Astrocyte of the cerebellum (primary cell): ENCODE measurements at places on chromosomes 5 and 9.

- no peak for DNase-seq
Observed at GRCh38 chr5:88722546-88723073, 160.4 kb downstream of the MEF2C start.

DNA sequence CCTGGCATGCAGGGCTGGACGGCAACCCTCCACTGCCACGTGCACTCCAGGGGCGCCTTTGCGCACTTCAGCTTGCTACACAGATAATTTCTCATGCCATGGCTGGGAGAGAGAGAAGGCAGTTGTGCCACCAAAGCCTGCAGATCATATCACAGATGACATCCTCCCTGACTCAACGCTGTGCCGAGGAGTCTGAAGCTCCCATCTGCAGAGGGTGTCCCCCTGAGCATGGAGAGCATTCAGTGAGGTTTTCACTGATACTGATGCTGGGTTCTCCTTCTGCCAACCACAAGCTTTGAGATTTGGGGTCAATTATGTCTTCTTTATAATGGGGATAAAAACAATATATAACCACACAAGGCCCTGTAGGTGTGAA, 607.4 kb upstream of the ADAMTS16 start:
- no peak for DNase-seq

DNA sequence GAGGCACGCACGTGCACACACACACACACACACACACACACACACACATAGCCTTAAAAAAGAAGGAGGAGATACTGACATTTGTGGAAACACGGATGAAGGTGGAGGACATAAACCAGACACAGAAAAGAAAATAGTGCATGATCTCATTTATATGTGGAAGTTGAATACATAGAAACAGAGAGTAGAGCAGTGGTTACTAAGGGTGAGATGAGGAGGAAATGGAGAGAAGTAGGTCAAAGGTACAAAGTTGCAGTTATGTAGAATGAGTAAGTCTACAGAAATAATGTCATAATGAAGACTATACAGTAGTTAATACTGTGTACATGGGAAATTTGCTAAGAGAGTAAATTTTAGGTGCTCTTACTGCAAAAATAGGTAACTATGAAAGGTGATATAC, 412.2 kb upstream of the CDH9 start:
- DNase-seq, result no peak

GRCh38 chr5:58261605-58262004, 198.3 kb downstream of the PLK2 start:
- DNase-seq, result no peak

DNA sequence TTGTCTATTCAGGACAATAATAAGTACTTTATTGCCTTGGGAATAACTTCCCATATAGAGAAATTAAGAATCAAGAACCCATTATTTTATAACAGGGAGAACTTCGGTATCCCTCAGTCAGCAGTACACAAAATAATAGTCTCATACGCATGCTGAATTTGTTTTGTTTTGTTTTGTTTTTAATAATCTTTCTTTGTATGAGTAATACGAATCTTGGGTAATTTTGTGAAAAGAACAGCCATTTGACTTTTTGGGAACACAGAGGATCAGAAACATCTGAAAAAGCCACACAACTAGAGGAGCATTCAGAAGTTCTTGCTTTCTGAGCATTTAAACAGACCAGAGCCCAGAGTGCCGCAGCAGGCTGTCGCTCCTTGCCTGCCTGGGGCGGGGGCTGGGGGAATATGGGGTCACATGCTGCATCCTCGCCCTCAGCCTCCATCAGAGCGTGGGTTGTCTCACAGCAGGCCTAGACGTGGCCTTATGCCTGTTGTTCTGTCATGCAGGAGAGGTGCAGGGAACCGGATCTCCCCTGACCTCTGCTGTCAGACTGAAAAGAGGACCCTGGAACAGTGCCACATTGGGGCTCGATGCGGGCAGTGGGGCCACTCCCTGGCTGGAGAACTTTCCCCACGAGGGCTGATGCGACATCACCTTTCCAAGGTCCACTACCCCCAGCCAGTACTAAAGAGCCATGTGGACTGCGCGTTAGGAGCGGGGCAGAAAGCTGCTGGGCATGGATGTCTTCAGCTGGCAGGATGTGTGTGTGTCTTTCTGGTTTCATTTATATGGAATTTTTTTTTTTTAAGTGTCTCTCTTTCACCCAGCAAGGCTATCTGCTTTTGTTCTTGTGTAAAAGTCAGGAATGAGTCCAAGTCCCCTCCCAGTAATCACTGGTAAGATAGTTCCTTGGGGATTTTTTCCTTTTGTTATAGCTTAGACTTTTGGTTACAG, 133.4 kb upstream of the OTULINL start:
- DNase-seq, result no peak

- no peak for DNase-seq
Observed at GRCh38 chr5:15373151-15373550, 126.8 kb upstream of the FBXL7 start.

DNA sequence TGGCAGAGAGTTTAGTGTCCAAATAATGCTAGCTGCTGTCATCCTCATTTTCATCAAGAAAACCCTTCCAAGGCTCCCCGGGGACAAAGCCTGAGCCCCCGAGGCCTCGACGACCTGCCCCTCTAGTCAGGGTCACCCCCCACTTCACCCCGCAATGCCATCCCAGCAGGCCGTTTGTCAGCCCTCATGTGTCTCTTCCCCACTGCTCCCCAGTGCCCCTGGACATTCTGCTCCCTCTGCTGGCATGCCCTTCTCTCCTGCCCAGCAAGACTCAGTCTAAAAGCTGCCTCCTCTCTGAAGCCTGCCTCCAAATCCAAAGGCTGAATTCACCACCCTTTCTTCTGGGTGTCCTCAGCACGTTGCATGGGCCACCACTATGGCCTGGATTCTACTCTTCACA, 59.3 kb downstream of the PAX5 start:
- DNase-seq, result no peak

GRCh38 chr5:67353500-67354450, 157.2 kb upstream of the CD180 start:
- DNase-seq, result peak; percentile 54

DNA sequence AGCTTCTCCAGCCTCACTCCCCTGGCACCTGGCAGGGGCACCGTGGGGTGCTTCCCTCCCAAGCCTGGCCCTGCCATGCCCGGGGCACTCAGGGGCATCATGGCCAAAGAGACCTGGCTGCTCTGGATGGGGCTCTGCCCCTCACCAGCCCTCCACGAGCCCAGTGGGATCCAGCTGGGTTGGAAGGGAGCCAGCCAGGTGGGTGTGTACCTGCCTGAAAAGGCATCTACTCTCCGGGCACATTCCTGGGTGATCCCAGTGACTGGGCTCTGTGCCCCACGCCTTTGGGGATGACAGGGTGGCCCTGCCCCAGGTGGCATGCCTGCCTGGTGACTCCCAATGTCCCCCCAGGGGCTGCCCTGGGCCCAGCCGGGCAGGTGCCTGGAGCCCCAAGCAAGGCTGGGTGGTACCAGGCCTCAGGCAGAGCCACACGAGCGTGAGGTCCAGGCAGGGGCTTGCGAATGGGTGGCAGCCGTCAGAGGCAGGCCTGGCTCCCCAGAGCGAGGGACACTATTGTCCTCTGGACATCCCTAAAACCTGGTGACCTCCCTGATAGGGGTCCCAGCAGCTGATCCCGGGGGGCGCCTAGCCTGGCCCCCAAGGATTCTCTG, 777 bp downstream of the GPSM1 start:
- no peak for DNase-seq

DNA sequence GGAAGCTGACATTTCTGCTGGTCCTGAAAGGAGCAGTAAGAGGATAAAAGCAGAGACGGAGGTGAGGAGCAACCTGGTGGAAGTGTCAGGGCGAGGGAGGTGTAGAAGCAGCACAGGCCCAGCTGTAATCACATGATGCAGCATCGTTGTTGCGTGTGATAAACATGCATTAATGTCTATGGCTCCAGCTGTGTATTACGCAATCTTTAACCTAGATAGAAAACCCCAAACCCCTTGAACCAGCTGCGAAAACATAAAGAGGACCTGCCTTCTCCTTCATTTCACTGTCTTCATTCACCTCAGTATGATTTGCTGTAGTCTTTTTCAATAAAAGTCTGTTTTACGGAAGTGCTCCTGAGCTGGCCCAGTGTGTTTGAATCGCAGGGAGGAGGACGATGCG, 162.9 kb downstream of the NTRK2 start:
- DNase-seq, result no peak

GRCh38 chr5:34551911-34552433, 104.2 kb upstream of the RAI14 start:
- DNase-seq, result no peak

GRCh38 chr9:20980832-20981455, 50.5 kb downstream of the HACD4 start:
- DNase-seq, result peak; percentile 88

GRCh38 chr5:138654281-138654867, 79.2 kb upstream of the HSPA9 start:
- DNase-seq, result peak; percentile 29

GRCh38 chr5:147427521-147428401, 82.1 kb downstream of the DPYSL3 start:
- DNase-seq, result no peak

DNA sequence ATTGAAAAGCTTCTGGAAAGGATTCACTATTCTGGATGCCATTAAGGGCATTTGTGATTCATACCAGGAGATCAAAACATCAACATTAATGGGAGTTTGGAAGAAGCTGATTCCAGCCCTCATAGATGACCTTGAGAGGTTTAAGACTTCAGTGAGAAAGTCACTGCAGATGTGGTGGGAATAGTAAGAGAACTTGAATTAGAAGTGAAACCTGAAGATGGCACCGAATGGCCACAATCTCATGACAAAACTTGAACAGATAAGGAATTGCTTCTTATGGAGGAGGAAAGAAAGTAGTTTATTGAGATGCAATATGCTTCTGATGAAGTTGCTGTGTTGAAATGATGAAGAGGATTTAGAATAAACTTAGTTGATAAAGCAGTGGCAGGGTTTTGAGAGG, 254.6 kb upstream of the SLC24A2 start:
- DNase-seq, result no peak

- no peak for DNase-seq
Observed at GRCh38 chr5:119080936-119081335, 10.0 kb downstream of the DMXL1 start.

DNA sequence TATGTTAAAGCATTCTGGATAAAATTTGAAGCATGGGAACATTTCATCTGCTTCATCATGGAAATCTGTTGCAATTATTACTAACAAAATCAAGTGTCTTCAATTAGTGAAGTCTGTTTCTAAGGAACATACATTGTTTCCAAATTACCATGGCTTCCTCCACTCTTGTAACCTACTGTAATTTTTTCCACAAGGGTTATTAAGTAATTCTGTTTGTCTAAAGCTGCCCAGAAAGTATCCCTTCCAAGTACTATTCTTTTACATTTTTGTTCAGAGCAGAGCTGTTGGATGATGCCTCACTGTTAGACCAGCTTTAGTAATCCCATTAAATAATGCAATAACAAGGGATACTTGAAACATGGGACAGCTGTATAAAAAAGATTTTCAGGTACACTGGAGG, 483.5 kb upstream of the CD180 start:
- no peak for DNase-seq

- no peak for DNase-seq
Observed at GRCh38 chr9:33029231-33029786, 4.2 kb downstream of the DNAJA1 start.

DNA sequence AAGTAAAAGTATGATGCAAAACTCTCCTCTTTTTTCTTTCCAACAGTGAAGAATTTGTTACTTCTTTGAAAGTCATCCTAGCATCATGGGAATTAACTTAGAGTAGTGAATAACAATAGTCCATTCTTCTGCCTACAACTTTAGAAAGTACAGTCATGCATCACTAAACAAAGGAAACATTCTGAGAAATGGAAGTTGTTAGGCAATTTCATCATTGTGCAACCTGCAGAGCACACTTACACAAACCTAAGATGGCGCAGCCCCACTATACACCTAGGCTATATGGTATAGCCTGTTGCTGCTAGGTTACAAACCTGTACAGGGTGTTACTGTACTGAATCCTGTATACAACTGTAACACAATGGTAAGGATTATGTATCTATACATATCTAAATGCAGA, 1209.3 kb upstream of the C9orf72 start:
- DNase-seq, result no peak

GRCh38 chr5:131637694-131638093, 2.7 kb upstream of the RAPGEF6 start:
- no peak for DNase-seq

DNA sequence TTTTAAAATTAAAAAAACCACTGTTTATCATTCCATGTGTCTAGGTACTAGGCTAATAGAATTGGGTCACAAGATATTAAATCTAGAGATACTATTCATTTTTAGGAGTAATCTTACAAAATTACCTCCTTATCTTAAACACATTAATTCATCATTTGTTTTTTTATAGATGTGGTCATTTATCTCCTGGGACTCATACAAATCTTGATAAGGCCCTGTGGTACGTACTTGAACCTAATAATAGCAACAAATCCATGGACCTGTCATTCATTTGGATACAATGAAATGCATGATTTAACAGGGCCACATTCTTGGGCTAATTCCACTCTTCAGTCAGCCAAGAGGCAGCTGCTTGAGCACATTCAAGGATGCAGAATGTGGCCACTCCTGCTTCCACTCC, 66.4 kb upstream of the MARCHF11 start:
- no peak for DNase-seq
